ENCODE measurements at places on chromosomes 1 and 21. TPM values are rescaled to one million over a fixed set of nuclear protein-coding genes. Genes with fewer than 3 reads are reported as not detected.

DNA sequence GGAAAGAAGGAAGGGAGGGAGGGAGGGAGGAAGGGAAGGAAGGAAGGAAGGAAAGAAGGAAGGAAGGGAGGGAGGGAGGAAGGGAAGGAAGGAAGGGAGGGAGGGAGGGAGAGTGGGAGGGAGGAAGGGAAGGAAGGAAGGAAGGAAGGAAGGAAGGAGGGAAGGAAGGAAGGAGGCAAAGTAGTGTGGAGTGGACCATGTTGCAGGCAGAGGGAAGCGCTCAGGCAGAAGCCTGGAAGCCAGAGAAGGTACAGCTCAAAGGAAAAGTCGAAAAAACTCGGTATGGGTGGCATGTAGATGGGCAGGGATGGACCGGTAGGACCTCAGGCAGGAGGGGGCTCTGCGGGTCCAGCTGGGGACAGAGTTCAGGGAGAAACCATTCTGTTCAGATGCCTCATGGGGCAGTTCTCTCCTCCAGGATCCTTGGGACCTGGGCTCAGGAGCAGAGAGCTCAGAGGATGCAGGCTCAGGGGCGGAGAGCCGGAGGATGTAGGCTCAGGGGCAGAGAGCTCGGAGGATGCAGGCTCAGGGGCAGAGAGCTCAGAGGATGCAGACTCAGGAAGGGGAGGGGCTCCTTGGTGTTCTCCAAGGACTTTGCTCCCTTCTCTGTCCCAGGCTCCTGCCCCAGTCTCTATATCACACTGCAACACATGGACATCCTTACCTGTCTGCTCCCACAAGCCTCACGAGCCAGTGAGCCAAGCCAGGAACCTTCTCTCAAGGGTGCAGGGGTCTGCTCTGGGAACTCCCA, 13.6 kb upstream of the PADI3 start:
- DNase-seq = no peak

Gene ASTN1
- total RNA-seq = 6.3 TPM

GRCh38 chr1:223363057-223363855, 720 bp downstream of the SUSD4 start:
- no peak for DNase-seq

- no peak for DNase-seq
These were observed 1.4 kb downstream of the LHX4 start for GRCh38 chr1:180231506-180231921.

- no peak for DNase-seq
These were observed 73.3 kb upstream of the PGD start for GRCh38 chr1:10325521-10325920.

GRCh38 chr1:229661022-229661877, 35.2 kb downstream of the URB2 start:
- DNase-seq = peak; percentile 57

DNA sequence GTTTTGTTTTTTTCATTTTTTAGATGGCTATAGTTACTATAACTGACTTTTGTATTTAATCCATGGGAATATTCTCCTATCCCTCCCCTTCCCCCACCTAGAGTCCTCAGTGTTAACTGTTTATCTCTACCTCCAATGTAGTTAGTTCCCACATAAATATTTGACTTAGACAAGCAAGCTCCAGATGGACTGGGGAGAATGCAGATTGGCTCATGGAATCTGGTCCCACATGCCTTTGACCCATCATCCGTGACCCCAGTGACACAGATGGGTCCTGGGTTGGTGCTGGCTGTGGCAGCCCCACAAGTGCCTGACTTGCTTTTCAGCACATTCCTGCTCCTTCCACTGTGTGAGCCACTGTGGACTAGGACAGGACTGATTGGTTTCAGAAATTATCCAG, 41.8 kb downstream of the ATP2B4 start:
- DNase-seq = no peak

- DNase-seq = peak; percentile 47
These were observed 41.7 kb downstream of the EDN2 start for GRCh38 chr1:41442697-41443251.

Gene PALMD
- total RNA-seq = 21.1 TPM

- peak; percentile 67 for DNase-seq
These were observed 184.6 kb upstream of the JUN start for GRCh38 chr1:58968360-58968952.

GRCh38 chr1:33296082-33296458, 24.8 kb downstream of the A3GALT2 start:
- DNase-seq = no peak

GRCh38 chr1:59520827-59521418, 224.0 kb downstream of the FGGY start:
- DNase-seq = no peak

Gene ZBTB8B
- total RNA-seq = 0.79 TPM

DNA sequence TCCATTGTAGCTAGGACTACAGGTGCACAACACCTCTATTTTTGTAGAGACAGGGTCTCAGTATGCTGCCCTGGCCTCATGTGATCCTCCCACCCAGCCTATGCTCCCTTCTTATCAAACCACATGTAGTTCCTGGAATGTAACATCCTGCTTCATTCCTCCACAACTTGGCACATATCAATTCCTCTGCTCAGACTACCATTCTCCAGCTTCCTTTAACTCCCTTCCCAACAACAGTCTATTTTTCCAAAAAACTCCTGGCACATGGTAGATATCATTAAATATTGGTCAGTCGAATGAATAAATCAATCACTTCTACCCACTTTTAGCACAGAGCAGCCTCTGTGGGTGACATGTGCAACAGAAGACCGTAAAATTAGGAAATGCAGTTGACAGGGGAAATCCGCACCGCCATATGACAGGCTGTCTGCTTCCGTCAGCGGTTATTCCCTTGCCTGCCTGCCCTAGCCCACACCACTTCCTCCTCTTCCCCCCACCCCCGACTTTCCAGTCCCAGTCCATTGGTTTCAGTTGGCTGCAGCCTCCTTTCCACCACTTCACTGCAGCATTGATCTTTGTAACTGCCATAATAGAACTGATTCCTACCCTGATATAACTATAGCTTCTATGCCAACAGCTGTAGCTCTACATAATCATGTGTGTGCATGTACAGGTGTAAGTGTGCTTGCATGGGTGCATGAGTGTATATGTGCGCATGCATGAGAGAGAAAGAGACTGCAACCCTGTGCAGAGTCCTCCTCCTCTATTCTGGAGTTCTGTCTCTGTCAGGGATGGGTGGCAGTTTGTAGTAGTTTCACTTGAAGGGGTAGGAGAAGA, 6.8 kb upstream of the AKR1A1 start:
- DNase-seq = no peak

DNA sequence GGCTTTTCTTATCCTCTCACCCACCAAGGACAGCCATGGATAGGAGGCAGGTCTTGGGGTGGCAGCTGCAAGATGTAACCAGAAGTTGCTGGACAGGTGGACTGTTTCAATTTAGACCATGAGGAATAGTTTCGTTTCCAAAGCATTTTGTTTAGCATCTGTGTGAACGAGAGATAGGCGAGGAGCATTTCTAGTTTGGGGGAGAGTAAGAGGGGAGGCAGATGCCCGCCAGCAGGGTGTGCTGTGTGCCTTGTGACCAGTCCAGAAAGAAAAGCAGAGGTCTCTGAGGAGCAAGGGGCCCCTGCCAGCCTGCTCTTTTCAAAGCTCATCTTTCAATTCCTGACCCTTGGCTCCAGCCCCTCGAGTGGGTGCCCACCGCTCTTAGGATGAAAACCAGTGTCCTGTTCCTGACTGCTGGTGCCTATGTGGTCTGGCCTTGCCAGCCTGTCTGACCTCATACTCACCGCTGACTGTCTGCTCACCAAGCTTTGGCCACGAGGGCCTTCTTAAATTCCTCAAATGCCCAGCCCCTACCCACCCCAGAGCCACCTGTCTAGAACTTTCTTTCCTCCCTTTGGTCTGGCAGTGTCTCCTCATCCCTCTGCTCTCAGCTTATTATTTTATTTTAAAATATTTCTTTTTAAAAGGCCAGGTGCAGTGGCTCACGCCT, 8.5 kb downstream of the SERINC2 start:
- peak; percentile 50 for DNase-seq

DNA sequence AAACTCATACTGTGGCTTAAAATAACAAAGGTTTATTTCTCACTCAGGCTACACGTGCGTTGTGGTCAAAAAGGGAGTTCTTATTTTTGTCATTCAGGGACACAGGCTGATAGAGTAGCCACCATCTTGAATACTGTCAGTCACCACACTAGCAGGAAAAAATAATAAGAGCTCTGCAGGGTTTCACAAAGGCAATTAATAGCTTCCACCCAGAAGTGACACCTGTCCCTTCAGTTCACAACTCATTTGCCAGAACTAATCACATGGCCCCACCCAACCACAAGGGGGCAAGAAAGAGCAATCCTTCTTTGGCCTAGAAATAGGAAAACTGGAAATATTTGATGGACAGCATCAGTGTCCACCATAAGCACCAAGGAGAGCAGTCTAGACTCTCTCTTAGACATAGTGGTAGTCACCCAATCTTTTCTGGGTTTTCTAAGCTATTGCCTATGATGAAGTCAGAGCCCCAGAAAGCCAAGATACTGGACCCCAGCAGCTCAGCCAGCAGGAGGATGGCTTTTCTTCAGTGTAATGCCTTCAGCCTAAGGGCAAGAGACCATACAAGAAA, 8.2 kb downstream of the HAPLN2 start:
- DNase-seq = no peak

GRCh38 chr21:36005018-36005417, 55.3 kb downstream of the SETD4 start:
- no peak for DNase-seq

Gene FAM43B
- 1.1 TPM for total RNA-seq

Gene SH2D2A
- not detected for total RNA-seq

GRCh38 chr1:12618965-12619791, 1.2 kb upstream of the DHRS3 start:
- no peak for DNase-seq

GRCh38 chr1:55081188-55081904, 42.0 kb downstream of the PCSK9 start:
- DNase-seq = no peak

Gene OPRD1
- 0.05 TPM for total RNA-seq

Gene COL16A1
- total RNA-seq = 217 TPM

DNA sequence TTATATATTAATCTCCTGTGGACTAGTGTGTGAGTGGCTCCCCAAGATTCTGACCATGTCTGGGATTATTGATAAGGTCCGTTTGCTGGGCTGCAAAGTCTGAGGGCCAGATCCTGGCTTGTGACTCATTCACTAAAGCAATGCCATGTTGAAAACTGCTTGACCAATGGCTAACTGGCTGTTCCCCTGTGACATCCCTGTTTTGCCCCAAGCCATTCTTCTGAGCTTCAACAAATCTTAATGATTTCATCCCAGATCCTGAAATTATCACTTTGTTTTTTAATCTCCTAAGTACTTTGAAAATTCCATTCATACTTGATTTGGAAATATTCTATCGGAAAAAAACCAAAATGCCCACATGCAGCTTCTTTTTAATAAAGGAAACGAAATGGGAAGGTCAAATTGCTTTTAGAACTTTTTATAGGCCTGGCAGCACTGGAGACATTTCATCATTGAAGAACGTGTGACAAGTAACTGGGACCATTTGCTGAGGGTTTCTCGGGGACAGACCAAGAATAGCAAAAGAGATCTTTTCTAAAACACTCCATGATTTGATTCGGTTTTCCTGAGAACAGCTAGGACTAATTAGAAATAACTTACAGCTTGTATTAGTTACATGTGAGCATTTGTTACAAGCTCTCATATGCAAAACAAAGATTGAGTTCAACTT, 121.3 kb downstream of the TGFB2 start:
- DNase-seq = no peak

- DNase-seq = no peak
These were observed 53.5 kb downstream of the ITSN1 start for GRCh38 chr21:33695813-33696212.

DNA sequence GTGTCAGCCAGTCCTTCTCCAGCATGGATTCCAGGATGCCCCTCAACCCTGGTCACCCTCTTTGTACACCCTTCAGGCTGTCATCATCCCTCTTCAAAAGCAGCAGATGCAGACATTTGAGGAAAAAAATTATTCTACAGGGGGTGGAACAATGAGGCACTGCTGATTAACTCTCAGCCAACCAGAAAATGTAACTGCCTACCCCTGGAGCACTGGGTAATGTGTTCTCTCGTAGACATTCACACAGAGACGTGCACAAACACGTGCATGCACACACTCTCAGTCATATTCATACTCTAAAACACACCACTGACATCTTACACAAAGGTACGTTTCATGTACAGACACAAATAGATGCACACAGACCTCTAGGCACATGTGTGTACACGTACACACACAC, 175.4 kb downstream of the TRABD2B start:
- DNase-seq = no peak

GRCh38 chr1:207903767-207904166, 7.2 kb downstream of the CD34 start:
- DNase-seq = no peak

DNA sequence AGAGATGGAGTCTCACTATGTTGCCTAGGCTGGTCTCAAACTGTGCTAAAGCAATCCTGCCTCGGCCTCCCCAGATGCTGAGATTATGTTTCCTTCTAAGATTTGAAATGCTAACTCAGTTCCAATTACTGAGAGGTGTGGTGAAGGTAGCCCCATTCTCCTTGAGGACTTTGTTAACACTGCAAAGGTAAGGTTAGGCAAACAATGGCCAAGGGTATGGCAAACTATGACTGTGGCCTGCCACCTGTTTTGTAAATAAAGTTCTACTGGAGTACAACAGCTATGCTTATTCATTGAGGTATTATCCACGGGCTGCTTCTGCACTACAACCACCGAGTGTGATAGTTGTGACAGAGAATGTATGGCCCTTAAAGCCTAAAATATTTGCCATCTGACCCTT, 9.6 kb upstream of the RIT1 start:
- no peak for DNase-seq

GRCh38 chr1:50610563-50610962, 187.3 kb upstream of the DMRTA2 start:
- DNase-seq = no peak

DNA sequence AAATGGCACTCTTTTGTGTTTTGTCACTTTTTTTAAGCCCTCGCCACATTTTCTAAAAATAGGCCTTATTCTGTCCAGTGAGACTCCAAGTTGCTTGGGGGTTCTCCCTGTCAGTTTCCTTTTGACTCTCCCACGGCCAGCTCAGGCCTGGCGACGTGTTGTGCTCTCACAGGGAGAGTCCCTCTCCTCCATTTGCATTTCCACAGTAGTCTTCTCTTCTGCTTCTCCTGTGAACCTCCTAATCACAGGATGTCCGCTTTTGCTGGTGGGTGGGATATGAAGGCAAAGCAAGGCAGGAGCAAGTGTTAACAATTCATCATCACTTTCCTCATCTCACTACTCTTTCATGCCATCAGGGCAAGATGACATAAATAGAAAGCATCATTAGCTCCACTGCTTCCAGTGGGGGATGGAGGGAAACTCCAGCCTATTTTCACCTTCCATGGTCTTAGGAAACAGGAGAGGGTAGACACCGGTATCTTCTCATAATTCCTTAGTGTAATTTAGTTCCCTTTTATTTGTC, 99.8 kb downstream of the INTS7 start:
- no peak for DNase-seq

Gene PROK1
- total RNA-seq = not detected

- no peak for DNase-seq
These were observed 9.8 kb upstream of the PHACTR4 start for GRCh38 chr1:28359592-28360239.

GRCh38 chr1:175512637-175513412, 230.6 kb downstream of the TNR start:
- no peak for DNase-seq

GRCh38 chr21:24096651-24097050, 1510.6 kb downstream of the MRPL39 start:
- peak; percentile 25 for DNase-seq

Gene CR2
- 0.63 TPM for total RNA-seq

All from urinary bladder (tissue), 4 donors.